ENCODE measurements at places on chromosomes 1 and 21. TPM values are rescaled to one million over a fixed set of nuclear protein-coding genes. Genes with fewer than 3 reads are reported as not detected.

DNA sequence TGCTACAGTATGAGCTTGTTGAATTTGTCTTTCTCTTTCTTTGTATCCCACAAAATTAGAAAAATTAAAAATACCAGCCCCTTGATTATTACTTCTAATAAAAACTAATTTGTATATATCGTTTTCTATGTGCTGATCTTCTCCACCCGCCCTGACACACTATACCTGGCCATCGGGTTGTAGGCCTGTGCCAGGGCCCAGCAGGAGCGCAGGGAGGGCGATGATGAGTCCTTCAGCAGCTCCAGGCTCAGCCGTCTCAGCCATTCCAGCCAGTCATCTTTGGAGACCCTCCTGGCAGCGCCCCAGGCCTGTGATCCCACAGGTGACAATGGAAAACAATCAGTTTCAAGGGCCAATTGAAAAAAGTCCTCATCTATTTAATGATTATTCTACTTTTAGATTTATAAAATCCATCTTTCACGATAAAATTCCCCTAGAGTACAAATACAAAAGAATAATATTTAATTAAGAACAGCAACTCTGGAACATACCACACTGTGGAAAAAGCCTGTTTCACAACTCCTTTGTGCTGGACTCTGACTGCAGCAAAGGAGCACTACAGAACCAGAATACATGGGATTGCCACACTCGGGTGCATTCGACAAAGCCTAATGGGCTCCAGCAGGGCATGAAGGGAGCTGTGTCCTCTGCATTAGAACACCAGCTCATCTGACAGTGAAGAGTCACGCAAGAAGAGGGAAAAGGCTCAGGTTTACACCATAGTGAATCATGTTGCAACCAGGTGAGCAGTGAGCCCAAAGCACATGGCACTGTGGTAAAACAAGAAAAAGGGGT, 15.4 kb downstream of the ANGPTL7 start:
- no peak for DNase-seq

DNA sequence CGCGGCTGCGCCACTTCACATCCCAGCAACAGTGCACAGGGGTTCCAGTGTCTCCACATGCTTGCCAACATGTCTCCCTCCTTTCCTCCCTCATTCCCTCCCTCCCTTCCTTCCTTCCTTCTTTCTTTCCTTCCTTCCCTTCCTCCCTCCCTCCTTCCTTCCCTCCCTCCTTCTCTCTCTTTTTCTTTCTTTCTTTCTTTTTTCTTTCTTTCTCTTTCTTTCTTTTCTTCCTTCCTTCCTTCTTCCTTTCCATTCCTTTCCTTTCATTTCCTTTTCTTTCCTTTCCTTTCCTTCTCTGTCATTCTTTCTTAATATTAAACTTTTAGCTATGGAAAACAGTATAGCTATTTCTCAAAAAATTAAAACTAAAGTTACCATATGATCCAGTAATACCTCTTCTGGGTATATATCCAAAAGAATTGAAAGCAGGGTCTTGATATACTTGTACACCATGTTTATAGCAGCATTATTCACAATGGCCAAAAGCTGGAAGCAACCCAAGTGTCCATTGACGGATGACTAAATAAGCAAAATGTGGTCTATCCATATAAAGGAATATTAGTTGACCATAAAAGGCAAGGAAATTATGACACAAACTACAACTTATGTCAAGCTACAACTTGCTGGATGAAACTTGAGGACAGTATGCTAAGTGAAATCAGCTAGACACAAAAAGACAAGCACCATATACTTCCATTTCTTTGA, 55.0 kb upstream of the TLR5 start:
- DNase-seq: no peak

The SYTL1 gene
- total RNA-seq: not detected

The CR1 gene
- total RNA-seq: not detected

The TBX15 gene
- total RNA-seq: not detected

The KCNQ4 gene
- total RNA-seq: not detected

The SLAMF9 gene
- total RNA-seq: not detected

The CMPK1 gene
- total RNA-seq: 130 TPM

The ITLN1 gene
- total RNA-seq: not detected

The TNFAIP8L2 gene
- 0.14 TPM for total RNA-seq

The MYBPH gene
- not detected for total RNA-seq

DNA sequence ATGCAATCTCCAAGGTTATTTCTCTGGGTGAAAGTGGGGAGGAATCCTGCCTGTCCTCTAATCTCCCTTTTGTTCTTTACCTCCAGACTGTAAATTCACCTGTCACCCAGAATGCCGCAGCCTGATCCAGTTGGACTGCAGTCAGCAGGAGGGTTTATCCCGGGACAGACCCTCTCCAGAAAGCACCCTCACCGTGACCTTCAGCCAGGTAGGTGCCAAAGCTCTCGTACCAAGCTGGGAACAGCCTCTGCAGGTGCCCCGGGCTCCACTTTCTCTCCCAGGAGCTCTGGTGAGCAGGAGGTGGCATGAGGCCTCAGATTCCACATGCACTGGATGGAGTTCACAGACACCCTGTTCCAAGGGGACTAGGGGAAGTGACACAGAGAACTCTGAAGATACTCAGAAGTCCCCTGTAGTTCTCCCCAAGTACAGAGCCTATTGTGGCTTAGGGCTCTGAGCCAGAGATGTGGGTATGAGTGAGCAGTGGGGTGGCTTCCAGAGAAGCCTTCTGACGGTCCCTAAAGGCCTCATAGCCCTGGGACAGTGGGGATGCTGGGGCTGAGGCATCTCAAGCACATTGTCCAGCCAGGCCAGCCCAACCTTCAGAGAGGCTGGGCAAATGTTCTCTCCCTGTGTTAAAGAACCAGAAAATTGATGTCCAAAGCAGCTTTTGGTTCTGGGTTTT, 30.9 kb downstream of the RASSF5 start:
- DNase-seq: no peak

GRCh38 chr21:29098156-29098555, 24.7 kb upstream of the CCT8 start:
- no peak for DNase-seq

GRCh38 chr21:16427587-16428087, 697.9 kb downstream of the USP25 start:
- DNase-seq: peak; percentile 44

Measured in dermis blood vessel endothelial cell (primary cell).